ENCODE measurements at places on chromosomes 4 and X. TPM values are rescaled to one million over a fixed set of nuclear protein-coding genes. Genes with fewer than 3 reads are reported as not detected.

DNA sequence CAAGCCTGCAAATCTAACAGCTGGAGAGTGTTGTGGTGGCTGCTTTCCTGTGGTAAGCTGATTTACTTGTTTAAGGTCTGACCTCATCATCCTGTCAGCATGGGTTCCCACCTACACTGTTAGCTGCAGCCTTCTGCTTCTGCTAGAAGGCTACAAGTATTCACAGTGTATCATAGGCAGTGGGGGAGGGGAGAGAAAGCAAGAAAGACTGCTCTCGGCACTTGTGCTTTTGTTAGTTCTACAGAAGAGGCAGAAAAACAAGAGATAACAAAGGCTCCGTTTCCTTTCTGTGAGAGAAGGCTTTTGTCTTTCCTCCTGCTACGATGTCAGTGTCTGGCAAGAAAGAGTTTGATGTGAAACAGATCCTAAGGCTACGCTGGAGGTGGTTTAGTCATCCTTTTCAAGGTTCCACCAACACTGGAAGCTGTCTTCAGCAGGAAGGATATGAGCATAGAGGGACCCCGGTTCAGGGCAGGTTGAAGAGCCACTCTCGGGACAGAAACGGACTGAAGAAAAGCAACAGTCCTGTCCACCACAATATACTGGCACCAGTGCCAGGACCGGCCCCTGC lies at the start of gene KLHL4:
Gene KLHL4 (plus strand): TSS at position 232 of the 571 bp plus-strand sequence. CDS start 92 bp downstream, at position 324.
- DNase-seq = no peak

DNA sequence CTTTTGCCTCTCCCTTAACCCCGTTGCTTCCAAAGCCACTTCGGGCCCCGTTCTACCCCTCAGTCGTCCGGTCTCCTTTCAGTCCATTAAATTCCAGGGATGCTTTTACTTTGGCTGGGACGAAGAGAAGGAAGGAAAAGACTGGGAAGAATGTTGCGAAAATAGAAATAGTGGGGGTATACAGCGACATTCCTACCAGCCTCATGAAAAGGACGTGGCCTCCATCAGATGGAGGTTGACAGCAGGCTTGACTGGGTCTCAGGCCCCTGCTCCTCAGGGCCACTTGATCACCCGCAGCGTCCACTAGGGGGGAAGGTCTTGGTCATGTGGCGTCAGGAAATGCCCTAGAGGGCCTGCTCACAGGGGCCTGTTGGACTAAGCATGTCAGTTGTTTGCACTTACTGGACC lies 657 bp upstream of the ANKRD50 start:
- DNase-seq = peak; percentile 89

DNA sequence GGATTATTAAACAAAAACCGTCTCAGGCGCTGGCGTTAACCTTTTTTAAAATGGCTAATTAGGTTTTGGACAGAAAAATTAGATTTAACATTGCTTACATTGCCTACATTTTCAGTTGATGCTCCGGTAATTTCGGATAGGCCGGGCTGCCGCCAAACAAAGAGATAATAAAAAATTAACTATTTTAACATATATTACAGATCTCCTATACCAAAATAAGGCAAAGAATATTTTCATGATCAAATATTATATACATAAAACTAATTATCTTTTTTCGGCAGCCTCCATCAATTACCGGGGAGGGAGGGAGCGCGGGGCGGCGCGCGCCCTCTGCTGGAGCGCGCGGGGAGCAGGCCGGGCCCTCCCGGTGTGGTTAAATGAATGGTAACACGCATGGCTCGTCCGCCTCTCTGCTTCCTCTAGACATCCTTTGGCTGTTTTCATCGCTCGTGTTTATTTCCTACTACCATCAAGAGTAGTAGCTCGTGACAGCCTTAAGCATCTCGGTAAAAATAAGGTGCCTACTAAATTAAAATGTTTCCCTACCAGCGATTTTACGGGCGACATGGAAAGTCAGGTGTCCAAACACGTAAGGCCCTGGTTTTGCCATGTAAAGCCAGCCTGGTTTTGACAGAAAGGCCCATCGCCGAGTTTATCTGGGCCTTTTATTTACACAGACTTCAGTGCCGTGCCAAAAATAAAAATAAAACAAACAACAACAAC lies 52.4 kb upstream of the TMEM33 start:
- DNase-seq = no peak

- no peak for DNase-seq
Measured at GRCh38 chr4:60313611-60314178, 886.4 kb upstream of the ADGRL3 start.

GRCh38 chrX:41664375-41664901 lies 24.3 kb upstream of the GPR34 start:
- no peak for DNase-seq

DNA sequence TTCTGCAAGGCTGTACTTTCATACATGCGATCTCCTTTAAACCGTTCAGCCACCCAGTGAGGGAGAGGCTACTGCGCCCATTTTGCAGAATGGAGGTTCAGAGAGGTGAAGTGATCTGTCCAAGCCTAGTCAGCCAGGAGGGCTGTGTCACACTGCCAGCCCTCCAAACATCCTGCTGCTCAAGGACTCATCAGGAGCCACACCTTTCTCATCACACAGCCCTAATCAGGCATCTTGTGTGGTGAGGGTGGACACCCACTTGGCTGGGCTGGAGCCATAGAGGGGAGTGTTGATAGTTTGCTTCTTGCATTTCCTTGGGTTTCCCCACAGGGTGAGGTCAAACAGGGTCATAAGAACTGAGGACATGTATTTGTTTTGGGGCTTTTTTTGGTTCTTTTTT lies 5.4 kb upstream of the CXCR3 start:
- no peak for DNase-seq

DNA sequence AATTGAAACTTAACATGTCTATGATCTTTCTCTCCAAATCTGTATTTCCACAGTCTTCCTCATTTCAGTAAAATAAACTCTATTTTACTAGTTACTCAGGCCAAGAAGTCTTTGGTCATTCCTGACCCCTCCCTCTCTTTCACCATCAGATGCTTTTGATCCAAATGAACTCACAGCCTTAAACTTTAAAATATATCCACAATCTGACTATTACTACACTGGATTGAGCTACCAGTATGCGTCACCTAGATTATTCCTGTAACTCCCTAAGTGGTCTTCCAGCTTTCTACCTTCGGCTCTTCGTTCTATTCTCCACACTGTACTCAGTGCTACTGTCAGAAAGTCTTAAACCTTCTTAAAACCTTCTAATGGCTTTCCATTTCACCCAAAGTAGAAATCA lies 195.1 kb downstream of the FBXW7 start:
- DNase-seq = no peak

- DNase-seq = no peak
Measured at GRCh38 chrX:148728901-148729300, 228.5 kb downstream of the AFF2 start.

- no peak for DNase-seq
Measured at GRCh38 chrX:73525928-73526690, 36.9 kb upstream of the CHIC1 start.

- DNase-seq = no peak
Measured at GRCh38 chr4:100933628-100934027, 413.7 kb downstream of the PPP3CA start.

Gene IL3RA
- 71.9 TPM for total RNA-seq

Gene FRAS1
- 0.75 TPM for total RNA-seq

Gene AFM
- total RNA-seq = not detected

Gene DDX60
- 15.3 TPM for total RNA-seq
